Hindlimb muscle (tissue), 1 donor: ENCODE measurements at places on chromosomes 6 and 20. TPM values are rescaled to one million over a fixed set of nuclear protein-coding genes. Genes with fewer than 3 reads are reported as not detected.

Gene ID4
- polyA plus RNA-seq: 3.2 TPM

DNA sequence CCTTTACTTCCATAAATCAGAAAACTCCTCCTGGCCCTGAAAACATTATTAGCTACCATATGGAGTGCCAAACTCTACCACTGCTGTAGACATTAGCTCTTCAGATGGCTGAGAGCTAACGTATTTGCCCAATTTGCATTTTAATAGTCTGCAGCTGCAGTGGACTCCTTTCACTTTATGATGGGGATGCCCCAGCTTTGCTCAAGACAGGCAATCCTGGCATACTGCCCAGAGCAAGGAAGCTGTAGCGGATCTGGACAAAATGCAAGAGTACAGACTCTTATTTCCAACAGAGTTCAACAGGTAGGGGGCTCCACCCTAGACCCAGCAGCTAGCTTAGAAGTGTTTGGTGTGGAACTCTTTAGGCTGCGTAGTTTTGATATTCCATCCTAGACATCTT, 246.7 kb downstream of the FOXC1 start:
- DNase-seq: no peak

DNA sequence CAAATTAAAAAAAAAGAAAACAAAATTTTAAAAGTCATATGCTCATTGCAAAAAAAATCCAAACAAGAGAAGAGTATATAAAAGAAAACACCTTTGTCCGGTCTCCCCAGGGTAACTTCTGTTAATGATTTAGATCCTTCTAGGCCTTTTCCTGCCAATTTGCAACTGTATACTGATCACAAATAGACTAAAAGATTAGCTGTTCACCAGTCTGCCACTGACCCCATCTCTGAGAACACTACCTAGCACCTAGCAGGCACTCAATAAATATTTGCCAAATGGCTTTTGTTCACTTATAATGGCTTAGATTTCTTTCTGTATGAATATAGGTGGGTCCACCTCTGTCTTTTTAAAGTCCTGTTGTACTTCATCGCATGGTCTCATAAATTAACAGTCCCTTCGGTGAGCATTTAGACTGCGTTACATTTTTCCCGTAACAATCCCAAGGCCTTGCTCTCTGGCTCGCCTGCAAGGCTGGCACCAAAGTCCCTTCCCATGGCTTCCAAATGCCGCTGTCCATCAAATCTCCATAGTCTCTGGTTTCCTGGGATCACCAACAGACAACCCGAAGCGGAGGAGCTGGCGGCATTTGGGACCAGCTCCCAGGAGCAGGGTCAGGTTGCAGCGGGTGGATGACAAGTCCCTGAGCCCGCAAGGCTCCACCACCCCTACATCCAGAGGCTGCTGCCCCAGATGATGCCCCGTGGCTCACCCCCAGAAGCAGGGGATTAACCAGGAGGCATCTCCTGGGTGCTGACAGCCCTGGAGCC, 11.8 kb downstream of the JPH2 start:
- peak; percentile 67 for DNase-seq

Gene RPL7L1
- 71.8 TPM for polyA plus RNA-seq

GRCh38 chr6:167676000-167676665, 150.6 kb upstream of the AFDN start:
- no peak for DNase-seq

DNA sequence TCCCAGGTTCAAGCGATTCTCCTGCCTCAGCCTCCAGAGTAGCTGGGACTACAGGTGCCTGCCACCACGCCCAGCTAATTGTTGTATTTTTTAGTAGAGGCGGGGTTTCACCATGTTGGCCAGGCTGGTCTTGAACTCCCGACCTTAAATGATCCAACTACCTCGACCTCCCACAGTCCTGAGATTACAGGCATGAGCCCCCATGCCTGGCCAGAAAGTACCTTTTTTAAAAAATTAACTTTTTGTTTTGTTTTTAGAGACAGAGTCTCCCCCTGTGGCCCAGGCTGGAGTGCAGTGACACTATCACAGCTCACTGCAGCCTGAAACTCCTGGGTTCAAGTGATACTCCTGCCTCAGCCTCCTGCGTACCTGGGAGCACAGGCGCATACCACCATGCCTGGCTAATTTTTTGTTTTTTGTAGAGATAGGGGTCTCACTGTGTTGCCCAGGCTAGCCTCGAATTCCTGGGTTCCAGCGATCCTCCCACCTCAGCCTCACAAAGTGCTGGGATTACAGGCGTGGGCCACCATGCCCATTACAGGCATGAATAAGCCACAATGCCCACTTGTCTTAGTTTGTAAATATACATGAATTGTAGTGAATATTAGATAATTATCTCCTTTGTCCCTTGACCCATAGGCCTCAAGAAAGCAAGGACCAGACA, 17.4 kb upstream of the EEF1A1 start:
- no peak for DNase-seq
